ENCODE measurements at places on chromosomes 12 and 14. TPM values are rescaled to one million over a fixed set of nuclear protein-coding genes. Genes with fewer than 3 reads are reported as not detected.

Gene FBXL14
- total RNA-seq, result 9.4 TPM

Gene GLIPR1L1
- not detected for total RNA-seq

Gene CIDEB
- 0.32 TPM for total RNA-seq

Gene DTD2
- 29.3 TPM for total RNA-seq

Gene P2RX2
- 0.13 TPM for total RNA-seq

Gene C2CD5
- total RNA-seq, result 39.1 TPM

Gene HHIPL1
- 0.84 TPM for total RNA-seq
